CD8-positive, alpha-beta memory T cell (primary cell): ENCODE measurements at places on chromosomes 7 and 10.

DNA sequence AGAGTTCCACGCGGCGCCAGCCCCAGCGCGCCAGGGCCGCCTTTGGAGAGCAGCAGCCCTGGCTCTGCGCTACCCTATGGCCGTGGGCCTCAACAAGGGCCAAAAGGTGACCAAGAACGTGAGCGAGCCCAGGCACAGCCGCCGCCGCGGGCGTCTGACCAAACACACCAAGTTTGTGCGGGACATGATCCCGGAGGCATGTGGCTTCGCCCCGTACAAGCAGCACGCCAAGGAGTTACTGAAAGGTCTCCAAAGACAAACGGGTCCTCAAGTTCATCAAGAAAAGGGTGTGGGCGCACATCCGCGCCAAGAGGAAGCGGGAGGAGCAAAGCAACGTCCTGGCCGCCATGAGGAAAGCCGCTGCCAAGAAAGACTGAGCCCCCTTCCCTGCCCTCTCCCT lies 144.1 kb downstream of the SRPK2 start:
- no peak for DNase-seq

GRCh38 chr10:52567247-52567580 lies 205.4 kb downstream of the MBL2 start:
- no peak for DNase-seq

DNA sequence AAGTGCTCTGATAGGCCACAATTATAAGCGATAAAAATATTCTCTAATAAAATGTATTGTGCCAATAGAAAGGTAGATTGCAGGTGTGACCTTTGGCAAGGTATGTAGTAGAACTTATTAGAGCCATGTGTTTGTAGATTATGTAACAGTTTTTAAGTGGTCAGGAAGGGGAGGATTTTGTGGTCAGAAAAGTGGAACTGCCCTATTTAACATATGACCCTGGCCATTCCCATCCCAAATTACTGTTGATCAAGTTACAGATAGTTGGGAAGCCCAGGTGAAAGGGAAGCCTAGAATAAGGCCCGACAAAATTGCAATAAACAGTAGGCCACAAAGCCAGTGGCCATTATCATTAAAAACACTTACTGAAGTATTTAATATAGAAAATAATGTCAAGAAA lies 89.2 kb downstream of the SPAG6 start:
- DNase-seq = no peak

DNA sequence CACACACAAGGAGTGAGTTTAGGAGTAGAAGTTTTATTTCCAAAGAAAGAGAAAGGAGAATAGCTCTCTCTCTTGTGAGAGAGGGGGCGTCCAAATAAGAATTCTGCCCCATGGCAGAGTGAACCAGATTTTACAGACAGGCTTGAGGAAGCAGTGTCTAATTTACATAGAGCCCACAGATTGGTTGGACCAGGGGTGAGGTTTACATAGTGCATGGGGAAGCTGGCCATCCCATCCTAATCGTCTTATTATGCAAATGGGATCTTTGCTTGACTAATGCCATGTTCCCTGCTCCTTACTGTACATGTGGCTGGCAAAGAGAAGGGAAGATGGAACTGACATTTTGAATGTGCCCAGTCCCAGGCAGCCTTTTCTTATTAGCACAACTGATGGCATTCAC lies 60.0 kb upstream of the ACSM6 start:
- no peak for DNase-seq

GRCh38 chr10:57657164-57657765 lies 610.4 kb downstream of the IPMK start:
- no peak for DNase-seq

GRCh38 chr10:104574838-104575237 lies 66.3 kb upstream of the SORCS3 start:
- DNase-seq = no peak

GRCh38 chr10:85612833-85613232 lies 753.8 kb downstream of the GRID1 start:
- no peak for DNase-seq

- DNase-seq = no peak
These were observed 77.2 kb upstream of the PDGFA start for GRCh38 chr7:596819-597182.

- DNase-seq = no peak
These were observed 2.0 kb downstream of the YWHAG start for GRCh38 chr7:76356823-76357222.

DNA sequence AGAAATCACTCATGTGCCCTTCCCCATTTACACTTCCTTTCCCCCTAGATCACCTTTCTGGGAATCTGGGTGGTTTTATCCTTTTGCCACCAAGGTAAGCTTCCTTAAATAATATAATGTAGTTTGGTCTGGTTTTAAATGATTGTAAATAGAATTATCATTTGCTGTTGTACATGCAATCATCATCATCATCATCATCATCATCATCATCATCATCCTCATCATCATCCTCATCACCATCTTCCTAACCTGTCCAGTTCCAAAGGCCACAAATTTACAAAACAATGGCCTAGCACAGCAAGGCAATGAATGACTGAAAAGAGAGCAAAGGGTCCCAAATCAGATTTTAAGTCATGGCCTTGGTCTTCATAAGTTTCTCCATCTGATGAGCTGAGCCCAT lies 329.7 kb downstream of the PLXNA4 start:
- DNase-seq = no peak

GRCh38 chr10:43959364-43960134 lies 310.9 kb upstream of the ZNF32 start:
- no peak for DNase-seq

DNA sequence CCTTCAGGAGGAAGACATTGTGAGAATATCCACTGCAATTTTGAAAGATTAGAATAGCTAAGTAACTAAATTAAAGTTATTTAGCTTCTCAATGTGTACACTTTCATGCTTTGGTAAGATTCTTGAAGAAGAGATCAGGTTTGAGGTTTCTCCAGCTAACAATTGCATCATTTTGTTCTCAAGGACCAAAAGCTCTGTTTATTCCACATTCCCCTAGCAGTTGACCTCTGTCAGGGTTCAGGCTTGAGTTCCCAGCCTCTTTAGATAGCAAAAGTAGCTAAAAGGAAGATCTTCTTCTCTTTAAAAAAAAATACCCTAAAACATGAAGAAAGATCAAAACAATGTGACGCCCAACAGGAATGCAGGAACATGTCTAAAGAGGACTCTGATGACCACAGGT lies 179.4 kb upstream of the IGFBP3 start:
- no peak for DNase-seq

DNA sequence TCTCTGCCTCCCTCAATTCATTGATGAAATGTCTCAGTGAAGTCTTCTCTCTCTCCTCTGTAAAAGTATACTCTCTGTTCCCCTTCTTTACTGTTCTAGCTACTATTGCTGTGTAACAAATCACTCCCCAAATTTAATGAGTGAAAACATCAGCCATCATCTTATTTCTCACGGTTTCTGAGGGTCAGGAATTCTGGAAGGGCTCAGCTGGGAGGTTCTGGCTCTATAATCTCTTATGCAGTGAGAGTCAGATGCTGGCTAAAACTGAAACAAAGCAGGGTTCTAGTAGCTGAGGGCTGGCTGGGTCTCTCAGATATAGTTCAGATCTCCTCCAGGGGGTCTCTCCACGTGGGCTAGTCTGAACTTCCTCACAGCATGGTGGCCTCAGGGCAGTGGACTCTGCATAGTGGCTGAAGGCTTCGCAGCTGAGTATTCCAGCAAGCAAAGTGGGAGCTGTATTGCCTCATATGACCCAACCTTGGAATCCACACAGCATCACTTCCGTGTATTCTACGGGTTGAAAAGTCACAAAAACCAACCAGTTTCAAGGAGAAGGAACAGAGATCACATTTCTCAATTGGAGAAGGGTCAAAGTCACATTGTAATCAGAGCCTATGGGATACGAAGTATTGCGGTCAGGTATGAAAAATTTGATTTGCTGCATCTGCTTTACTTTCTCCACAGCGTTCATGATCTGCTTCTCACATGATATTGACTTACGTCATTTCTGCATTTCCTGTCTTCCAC lies 74.8 kb upstream of the ATRNL1 start:
- no peak for DNase-seq

- no peak for DNase-seq
These were observed 2.6 kb downstream of the MKLN1 start for GRCh38 chr7:131330299-131330698.

GRCh38 chr10:117390420-117390819 lies 15.2 kb upstream of the PDZD8 start:
- no peak for DNase-seq

GRCh38 chr7:16963044-16963443 lies 81.3 kb upstream of the AGR3 start:
- no peak for DNase-seq

- no peak for DNase-seq
These were observed 162.3 kb downstream of the BAMBI start for GRCh38 chr10:28839600-28840007.

- no peak for DNase-seq
These were observed 3.5 kb downstream of the BMI1 start for GRCh38 chr10:22324413-22324812.

DNA sequence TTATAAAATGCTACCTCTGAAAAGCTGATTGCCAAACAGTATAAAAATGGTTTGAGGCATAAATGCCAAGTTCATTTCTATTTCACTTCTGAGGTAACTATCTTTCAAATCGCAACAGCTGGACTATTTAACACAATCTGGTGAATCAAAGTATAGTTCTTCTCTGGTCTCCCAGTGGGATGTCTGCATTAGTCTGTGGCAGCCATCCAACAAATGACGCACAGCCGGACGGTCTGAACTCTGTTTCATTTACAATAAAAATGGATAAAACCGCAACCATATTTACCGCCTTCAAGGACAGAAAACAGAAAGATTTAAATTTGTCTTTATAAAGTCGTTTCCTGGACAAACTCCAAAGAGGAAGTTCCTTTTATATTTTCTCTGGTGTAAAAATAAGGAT lies 41.9 kb downstream of the ENO4 start:
- DNase-seq = no peak

- DNase-seq = no peak
These were observed 864.4 kb upstream of the KCND2 start for GRCh38 chr7:119408596-119408995.

GRCh38 chr10:87700031-87700796 lies 40.5 kb downstream of the PAPSS2 start:
- DNase-seq = no peak

DNA sequence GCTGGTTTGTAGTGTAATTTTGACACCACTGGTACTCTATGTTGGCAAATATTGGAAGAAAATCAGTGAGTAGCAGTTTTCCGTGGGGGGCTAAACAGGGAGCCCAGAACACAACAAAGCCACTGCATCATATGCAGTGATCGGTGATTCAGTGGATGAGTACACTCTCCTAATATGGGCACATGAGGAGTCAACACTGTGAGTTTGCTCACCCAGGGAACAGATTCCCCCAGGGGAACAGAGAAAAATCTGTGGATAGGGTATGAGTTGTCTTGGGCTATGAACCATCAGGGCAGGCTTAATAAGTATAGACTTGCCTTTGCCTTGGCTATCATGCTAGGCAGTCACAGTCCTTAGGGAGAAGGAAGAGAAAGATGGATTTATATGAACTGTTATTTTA lies 227.7 kb upstream of the SEMA3E start:
- no peak for DNase-seq

GRCh38 chr7:37915438-37915837 lies 1.2 kb downstream of the SFRP4 start:
- DNase-seq = no peak

DNA sequence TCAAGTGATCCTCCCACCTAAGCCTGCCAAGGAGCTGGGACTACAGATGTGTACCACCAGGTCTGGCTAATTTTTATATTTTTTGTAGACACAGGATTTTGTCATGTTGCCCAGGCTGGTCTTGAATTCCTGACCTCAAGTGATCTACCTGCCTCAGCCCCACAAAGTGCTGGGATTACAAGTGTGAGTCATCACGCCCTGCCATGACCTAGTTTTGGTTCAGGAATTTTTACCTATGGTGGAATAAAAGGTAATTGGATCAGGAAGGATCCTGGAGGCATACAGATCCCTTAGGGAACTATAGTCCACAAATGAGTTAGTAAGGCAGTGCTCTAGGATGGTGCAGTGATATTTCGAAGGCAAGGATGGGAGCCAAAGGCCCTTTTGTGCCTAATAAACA lies 717.9 kb downstream of the PHTF2 start:
- DNase-seq = no peak

- DNase-seq = no peak
These were observed 324 bp upstream of the TET1 start for GRCh38 chr10:68559841-68560185.

DNA sequence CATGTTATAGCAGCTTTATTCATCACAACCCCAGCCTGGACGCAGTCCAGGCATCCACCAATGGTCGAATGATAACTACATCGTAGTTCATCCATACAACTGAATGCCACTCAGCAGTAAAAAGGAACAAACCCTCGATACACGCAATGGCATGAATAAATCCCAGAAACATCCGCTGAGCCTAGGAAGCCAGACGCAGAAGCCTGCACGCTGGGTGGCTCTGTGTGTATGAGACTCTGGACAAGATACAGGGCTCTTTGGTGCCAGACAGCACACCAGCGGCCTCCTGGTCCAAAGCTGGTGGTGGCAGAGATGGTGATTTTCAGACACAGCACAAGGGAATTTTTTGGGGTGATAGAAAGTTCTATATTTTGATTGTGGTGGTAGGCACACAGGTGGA lies 10.0 kb upstream of the CRYGN start:
- DNase-seq = no peak

GRCh38 chr7:101667399-101667798 lies 38.3 kb upstream of the MYL10 start:
- DNase-seq = no peak

- no peak for DNase-seq
These were observed 3.5 kb downstream of the MNX1 start for GRCh38 chr7:157006829-157007469.

- DNase-seq = no peak
These were observed 110.8 kb downstream of the MYL10 start for GRCh38 chr7:101518336-101518735.

GRCh38 chr10:43226851-43227845 lies 39.7 kb downstream of the RASGEF1A start:
- DNase-seq = no peak

- DNase-seq = no peak
These were observed 258.1 kb upstream of the C7orf33 start for GRCh38 chr7:148332191-148333186.

DNA sequence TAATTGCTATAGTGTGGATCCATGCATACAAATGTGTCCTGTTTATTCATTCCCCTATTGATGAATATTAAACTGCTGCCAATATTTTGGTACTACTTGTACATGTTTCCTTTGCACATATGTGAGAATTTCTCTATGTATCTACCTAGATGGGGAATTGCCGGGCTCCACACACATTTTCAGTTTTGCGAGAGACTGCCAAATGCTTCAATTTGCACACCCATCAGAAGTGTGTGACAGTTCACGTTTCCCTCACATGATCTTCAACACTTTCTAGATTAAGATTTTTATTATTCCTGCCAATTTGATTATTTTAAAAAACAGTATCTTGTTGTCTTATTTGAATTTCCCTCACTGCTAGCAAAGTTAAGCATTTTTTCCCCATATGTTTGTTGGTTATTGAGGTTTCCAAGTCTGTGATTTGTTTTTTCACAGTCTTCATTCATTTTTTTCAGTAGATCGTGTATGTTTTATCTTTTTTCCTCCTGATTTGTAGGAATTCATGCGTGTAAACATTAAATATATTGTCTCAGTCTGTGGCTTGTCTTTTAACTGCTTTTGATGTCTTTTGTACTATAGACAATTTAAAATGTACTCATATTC lies 2.4 kb upstream of the KLF14 start:
- DNase-seq = no peak
